T-helper 9 cell (primary cell): ENCODE measurements at places on chromosomes 13 and 19.

GRCh38 chr19:39949026-39949747 lies 14.8 kb upstream of the FCGBP start:
- DNase-seq, result no peak

- DNase-seq, result no peak
Observed at GRCh38 chr13:92843549-92843948, 383.1 kb upstream of the GPC6 start.

DNA sequence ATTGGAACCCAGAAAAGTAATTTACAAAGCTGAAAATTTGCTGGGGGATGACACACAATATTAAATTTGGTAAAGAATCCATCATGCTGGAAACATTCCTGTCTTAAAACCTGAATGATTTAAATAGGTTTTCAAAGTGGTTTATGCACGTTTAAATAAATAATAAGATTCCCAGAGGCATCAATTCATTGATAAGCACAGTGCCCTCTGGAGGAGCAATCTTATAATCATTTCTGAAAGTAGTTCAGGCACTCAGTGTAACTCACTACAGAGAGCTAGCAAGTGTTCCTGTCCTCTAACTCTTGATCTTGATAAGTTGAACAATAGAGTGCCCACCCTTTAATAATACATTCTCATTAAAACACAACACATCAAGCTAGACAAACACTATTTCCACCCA lies 43.5 kb upstream of the SHISA2 start:
- DNase-seq, result no peak

DNA sequence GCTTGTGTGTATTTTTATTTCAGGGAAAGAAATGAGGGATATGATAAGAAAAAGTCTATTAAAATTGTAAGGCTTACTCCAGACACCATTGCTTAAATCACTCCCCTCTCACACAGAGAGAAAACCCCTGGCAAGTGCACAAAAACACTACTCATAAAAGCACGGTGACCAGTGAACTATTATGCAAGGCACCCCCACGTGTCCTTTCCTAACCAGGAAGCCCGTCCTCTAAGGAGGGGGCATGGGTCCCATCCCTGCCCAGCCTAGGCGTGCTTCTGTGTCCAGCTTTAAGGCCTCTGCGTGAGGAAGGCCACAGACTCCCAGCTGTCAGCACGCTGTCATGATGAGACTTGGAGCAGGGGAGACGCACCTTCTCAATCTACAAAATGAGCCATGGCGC lies 83.5 kb downstream of the SLC7A1 start:
- DNase-seq, result no peak

DNA sequence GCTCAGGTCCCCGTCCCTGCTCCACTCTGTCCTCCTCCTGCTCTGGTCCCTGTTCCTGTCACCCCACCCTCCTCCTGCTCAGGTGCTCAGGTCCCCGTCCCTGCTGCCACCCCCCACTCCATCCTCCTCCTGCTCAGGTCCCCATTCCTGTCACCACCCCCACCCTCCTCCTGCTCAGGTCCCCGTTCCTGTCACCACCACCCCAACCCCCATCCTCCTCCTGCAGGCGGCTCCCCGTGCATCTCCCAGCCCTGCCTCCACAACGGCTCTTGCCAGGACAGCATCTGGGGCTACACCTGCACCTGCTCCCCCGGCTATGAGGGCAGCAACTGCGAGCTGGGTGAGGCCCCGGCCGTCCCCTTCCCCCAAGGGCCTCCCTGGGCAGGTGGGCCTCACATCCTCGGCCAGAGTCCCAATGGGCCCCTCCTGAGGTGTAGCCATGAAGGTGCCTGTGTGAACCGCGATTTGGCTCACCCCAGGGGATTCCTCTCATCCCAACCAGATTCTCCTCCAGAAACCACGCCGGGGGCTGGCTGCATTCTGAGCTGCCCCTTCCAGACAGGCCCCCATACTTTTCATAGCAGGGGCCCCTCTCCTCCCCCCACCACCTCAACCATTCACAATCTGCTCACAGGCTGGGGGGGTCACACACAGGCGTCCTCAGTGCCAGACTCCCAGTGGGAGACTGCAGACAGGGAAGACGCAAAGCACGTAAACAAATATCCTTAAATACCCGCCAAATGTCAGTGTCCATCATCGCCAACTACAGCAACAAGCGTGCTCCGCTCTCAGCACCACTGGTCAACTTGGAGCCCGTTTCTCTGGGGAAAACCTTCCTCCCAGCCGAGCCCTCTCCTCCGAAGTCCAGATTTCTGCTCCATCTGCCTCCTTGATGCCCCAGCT lies 4.6 kb downstream of the PROZ start:
- no peak for DNase-seq

DNA sequence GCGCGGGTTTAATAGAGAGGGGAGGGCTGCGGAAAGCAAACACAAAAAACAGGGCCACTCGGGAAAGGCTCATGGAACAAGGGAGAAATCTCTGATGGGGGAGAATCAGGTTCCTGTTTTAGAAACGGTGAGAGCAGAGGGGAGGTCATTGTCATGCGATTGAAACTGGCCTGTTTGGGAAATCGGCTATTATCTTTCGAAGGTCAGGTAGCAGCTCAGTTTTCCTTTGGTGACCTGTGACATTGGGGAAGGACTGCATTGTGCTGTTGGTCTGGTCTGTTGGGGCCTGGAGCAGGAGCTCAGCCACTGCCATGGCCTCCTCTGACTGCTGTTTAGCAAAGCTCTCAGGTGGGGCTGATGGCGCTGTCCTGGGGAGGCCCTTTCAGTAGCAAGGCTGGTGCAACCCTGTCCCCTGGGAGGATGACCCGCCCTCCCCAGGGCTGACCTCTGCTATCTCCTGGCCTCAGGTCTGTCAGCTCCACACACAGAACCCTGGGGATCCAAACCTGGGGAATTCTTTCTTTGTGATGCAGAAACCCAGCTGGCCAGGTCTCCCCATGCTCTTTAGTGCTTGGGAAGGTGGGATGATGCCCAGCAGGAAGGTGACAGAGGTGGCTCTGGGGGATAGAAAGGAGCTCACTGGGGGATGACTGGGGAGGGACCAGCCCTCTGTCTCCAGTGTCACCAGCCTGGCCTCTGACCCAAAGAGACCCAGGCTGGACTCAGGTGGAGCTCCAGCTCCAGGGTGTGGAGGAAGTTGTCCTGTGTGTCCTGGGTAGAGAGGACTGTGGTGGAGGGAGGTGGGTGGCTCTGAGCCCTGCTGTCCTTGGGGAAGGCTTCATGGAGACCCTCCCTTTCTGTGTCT lies 21.2 kb upstream of the CD177 start:
- no peak for DNase-seq

GRCh38 chr19:4399812-4400134 lies 574 bp downstream of the SH3GL1 start:
- no peak for DNase-seq

GRCh38 chr19:13016245-13016627 lies 21.0 kb downstream of the NFIX start:
- DNase-seq, result no peak

DNA sequence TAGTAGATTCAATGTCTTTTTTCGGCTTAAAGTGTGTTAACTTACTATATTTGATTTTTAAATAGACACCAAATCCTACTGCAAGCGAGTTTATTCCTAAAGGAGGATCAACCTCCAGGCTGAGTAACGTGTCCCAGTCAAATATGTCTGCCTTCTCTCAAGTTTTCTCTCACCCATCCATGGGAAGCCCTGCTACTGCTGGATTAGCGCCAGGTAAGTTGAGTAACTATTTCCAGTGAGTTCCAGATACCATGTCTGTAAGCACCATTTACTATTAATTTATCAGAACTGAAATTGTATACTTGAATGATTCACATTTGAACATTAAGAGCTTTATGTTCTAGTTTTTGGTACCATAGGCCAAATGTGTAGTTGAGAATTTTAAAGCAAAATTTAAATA lies 81.8 kb downstream of the PAN3 start:
- no peak for DNase-seq

DNA sequence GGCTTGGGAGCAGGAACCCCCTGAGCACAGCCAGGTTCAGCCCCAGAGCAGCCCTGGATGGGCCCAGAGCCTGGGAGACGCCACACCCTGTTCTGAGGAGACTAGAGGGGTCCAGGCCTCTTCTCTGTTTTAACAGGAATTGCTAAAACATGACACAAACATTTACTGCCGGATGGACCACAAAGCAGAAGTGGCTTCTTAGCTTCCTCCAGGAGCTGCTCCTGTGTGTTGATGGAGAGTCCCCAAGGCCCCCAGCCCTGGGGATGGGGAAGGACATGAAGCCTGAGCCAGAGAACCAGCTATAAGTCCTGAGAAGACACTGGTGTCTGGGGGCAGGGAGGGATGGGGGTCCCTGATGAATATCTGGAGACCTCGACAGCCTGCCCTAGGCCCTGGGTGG lies 14.6 kb downstream of the CEACAM3 start:
- no peak for DNase-seq

GRCh38 chr19:45038931-45039893 lies at the start of gene CLASRP:
TSS of gene CLASRP (plus strand) at chr19:45039045. CDS start at chr19:45040213, 1,168 bp downstream.
- DNase-seq, result peak; percentile 85

GRCh38 chr13:69373747-69374425 lies 733.7 kb upstream of the ATXN8OS start:
- no peak for DNase-seq
